AG09309 (cell line): ENCODE measurements at places on chromosomes 2 and 18.
A peak's percentile ranks its signal among the peaks of the same experiment; 100 is the strongest.

- DNase-seq, result no peak
Observed at GRCh38 chr2:131029812-131030211, 63.4 kb downstream of the FAM168B start.

GRCh38 chr2:199302851-199303250 is 154.9 kb downstream of the SATB2 start:
- peak; percentile 16 for DNase-seq

GRCh38 chr2:105682401-105682800 is 62.3 kb upstream of the NCK2 start:
- no peak for DNase-seq

DNA sequence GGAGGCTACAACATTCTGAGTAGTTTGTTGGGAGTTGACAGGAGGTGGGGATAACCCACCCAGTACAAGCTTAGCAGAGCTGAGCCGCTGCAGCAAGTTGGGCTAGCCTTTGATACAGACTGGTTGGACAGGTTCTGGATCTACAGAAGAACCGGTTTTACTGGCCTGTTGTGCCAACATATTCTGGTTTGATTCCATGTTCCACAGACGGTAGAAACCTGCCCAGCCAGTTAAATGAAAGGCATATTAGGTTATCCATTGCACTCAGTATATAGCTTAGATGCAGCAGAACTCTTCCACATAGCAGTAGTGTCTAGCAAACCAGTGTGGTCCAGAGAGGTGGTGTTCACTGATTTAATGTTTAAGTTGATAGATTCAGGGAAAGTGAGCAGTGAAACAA is 19.3 kb upstream of the RBBP8 start:
- no peak for DNase-seq

GRCh38 chr2:29480426-29480825 is 365.2 kb downstream of the CLIP4 start:
- no peak for DNase-seq

DNA sequence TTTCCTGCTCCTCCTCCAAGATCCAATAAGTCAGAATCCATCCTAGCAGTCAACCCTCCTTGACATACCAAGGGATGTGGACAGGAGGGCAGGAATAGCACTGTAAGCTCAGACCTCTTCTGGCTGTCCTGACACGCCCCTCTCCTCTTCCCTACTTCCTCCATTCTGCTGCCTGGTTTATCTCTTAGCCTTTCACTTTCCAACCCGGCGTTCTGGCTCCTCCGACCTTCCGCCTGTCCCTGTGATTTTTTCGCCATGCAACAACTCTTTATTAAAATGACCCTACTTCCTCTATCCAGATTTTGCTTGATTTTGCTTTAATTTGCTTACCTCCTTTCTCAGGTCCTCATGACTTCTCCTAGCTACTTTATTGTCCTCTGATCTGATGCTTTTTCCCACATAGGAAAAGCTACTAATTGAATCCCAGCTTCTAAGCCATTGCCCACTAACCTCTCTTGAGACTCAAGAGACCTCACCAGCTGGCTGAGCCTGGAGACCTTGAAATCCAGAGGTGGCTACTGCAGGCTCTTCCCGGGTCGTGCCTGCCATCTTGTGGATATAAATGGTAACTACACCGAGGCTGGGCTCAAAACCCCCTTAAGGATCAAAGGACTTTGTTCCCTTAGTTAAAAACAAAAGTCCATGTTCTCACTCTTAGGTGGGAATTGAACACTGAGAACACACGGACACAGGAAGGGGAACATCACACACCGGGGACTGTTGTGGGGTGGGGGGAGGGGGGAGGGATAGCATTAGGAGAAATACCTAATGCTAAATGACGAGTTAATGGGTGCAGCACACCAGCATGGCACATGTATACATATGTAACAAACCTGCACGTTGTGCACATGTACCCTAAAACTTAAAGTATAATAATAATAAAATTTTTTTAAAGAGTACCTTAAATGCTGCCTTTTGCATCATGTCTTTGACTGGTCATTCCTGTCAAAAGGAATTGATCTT is 139.4 kb downstream of the AKAIN1 start:
- DNase-seq, result no peak

DNA sequence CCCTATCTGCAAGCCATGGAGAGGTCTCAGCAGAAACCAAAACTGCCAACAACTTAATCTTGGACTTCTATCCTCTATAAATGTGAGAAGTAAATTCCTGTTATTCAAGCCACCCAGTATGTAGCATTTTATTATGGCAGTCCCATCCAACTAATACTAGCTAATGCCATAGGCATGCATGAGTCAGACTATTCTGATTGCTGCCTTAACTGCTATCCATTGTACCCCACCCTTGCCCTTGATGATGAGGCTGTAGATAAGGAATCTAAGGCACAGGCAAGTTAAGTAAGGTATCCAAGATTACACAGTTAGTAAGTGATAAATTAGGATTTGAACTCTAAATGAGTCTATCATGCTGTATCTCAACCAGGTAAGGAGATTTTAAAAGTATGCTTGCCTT is 223.0 kb downstream of the UBE2E3 start:
- peak; percentile 50 for DNase-seq

DNA sequence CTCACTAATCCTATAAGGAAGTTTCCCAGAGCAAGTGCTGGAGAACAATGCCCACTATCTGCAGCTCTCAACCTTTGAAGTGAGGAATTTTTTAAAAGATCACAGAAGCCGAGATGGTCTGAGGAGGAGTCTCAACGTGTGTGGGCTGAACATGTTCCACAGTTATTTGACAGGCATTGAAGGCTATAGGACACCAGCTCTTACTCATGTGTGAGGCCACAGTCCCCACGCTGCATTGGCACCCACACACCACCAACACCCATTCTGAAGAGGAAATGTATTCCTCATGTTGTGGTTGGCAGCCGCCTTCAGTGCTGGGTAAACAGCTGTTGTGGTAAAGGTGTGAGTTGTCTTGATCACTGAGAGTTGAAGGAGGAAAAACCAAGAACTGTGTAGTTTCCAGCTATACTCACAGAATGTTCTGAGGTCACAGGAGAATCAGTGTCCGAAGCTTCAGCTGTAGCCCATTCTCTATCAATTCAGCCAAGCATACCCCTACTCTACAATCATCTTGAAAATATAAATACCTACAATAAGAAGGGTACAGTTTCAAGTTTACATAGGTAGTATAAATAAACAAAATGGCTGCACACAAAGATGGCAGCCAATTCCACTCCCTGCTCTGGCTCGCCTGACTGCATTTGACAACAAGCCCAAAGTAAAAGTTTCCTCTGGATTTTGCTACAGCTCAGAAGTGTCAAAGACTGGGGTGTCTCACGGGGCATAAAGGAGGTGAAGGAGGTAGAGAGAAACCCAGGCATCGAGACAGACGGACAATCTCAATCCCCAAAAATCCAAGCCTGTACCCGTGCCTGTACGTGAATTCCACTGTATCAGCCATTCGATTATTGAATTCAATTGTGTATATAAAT is 12.1 kb downstream of the CD226 start:
- no peak for DNase-seq

- DNase-seq, result no peak
Observed at GRCh38 chr18:3046216-3046808, 33.4 kb upstream of the LPIN2 start.

- DNase-seq, result no peak
Observed at GRCh38 chr2:63888490-63889402, 47.0 kb downstream of the UGP2 start.

DNA sequence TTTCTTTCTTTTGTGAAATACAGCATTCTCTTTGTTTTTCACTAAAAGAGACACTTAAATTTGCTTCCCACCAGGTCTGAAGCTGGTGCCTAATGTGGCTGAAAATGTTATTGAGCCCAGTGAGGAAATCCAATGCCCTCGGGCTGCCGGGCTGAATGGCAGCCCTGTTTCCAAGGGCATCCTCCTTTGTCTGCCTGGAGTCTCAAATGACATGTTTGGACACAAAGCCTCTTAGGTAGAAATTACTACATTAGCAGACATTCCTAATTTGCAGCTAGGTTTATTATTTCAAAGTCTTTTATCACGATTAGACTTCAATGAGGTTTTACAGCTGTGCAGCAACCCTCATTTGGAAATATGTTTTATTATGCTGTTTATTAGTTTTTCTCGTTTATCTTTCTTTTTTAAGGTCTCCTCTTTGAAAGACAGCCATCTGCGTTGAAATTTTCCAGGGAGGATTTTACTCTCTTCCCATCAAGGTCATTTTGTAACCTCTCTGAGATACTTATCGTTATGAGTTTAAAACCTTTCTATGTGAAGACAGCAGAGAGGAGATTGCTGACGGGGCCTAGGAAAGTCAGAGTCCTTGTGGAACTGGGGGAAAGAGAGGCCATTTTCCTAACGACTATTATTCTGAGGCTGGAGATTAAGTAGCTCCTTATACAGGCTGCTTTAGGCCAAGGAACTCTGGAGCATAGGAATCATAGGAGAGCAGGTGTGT is 59.0 kb upstream of the ZNF532 start:
- no peak for DNase-seq

- no peak for DNase-seq
Observed at GRCh38 chr2:181812106-181812743, 79.3 kb upstream of the ITPRID2 start.

GRCh38 chr2:162297925-162298552 is 20.4 kb downstream of the IFIH1 start:
- DNase-seq, result peak; percentile 45

DNA sequence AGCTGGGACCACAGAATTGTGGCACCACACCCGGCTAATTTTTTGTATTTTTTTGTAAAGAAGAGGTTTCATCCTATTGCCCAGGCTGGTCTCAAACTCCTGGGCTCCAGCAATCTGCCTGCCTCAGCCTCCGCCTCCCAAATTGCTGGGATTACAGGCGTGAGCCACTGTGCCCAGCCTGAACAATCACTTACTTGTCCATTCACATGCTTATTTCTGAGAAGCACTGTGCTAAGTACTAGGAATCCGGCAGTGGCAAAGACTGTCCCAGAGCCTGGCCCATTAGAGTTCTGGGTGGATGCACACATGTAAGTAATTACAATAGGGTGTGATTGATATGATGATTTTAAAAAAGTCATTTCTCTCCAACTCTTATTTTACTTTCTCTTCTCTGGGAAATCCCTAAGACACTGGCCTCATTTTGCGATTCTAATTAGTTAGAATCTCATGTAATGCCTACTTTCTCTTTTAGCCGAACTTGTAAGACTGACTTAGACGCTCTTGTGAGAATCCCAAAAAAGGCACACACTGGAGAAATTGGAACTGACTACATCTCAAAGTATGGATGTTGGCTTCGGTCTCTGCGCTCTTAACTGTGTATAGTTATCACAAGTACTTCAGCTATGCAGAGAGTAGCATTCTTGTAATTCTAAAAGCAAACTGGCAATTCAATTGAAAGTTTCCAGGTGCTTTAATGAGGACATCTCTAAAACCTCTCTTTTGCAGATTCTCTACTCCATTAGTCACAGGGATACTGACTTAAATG is 567.7 kb downstream of the DCC start:
- no peak for DNase-seq

- peak; percentile 79 for DNase-seq
Observed at GRCh38 chr2:238060542-238061314, at the start of gene SCLY. TSS of gene SCLY (plus strand) at chr2:238061001. CDS start at chr2:238061055, 54 bp downstream.

- DNase-seq, result no peak
Observed at GRCh38 chr18:75531212-75531850, 103.8 kb upstream of the SMIM21 start.

DNA sequence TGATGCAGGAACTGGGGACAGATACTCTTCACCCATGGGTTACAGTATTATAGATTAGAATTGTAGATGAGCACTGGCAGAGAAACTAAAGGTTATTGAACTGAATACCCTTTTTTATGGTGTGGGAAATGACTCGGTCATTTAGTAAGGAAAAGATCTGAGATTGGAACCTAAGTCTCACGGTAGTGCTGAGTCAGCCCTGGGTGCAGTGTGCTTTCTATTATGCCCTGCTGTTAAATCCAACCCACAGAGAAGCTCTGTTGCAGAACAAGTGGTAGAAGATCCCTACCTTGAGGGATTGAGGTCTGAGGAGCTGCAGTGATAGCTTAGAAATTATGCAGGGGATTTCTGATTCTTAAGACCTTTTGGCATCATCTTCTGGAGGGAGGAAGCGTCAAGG is 12.7 kb downstream of the CCT7 start:
- DNase-seq, result no peak

DNA sequence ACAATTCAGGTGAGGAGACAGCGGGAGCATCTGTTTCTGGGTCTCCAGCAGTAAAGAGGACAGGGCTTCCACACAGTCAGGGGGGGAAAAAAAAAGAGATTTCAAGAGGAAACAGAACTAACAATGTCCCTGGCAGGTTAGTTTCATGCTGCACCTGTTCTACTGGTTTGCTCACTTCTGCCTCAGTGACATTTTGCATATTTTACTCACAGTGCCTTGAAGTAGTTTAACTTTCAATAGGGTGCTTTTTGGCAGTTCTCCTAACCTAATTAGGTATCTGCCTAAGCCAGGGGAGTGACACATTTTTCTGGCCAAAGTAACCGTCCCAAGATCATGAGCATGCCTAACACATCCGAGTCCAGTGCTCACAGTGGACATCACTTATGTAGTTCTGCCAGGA is 109.0 kb upstream of the ALK start:
- DNase-seq, result no peak

GRCh38 chr2:70703900-70704549 is 64.0 kb downstream of the ADD2 start:
- DNase-seq, result no peak

DNA sequence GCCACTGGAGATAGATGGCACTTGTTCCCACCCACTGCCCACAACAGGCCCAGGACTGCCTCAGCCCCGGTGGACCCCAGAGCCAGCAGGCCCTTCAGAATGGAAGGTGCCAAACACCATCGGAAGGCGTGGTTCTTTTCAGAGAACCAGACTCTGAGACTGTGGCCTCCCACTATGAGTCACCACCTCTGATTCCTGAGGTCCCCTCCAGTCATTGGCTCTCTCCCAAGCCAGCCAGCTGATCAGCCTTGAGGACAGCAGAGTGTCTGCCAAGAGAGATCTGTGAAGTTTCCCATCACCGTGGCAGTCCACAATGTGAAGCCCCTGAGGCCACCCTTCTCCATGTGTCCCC is 10.4 kb upstream of the MAP3K2 start:
- DNase-seq, result peak; percentile 59

- no peak for DNase-seq
Observed at GRCh38 chr2:169072163-169072925, 3.0 kb downstream of the DHRS9 start.

GRCh38 chr2:217366966-217367365 is 507.1 kb upstream of the TNP1 start:
- no peak for DNase-seq

DNA sequence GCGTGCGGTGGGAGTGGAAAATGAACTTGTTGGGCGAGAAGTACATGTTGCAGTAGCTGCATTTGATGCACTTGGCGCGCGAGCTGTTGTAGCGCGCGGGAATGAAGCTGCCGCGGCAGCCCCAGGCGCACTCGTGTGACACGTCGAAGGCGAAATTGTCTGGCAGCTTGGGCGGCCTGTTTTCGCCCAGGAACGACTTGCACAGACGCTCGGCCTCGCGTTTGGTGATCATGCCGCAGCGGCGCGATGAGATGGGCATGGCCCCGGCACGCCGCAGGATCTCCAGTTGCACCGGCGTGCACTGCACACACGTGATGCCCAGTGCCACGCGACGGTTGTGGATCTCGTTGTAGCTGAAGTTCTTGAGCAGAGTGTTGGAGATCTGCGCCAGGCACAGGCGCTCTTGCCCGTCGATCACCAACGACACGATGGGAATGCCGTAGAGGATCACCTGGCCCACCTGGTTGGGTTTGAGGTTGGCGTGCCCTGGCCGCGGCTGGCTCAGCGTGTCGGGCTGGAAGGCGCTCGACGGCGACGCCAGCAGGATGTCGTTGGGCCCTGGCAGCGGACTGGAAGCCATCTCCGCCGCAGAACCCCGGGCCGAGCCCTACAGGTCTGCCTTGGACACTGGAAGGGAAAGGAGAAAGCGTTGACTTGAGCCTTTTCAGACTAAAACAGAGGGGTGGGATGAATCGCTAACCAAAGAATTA is 2.7 kb downstream of the SKOR2 start:
- DNase-seq, result no peak
